DMS79 treated with DMSO at 0.1 percent for 48 hours (cell line): ENCODE measurements at places on chromosomes 5 and 9.

DNA sequence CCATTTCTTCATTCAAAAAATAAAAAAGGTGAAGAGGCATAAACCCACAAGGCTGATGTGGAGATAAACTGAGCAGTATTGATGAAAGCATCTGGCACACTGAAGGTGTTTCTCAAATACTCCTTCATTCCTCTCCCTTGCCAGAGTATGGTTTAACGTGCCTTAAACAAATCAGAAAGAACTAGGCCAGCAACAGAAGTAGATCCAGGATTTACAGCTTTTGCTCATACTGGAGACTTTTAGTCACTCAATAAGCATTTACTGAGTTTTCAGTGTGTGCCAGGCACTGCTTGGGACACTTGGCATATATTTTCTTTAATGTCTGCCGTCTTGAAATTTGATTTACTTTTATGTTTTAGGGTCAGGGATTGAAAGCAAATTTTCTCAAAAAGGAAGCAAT, 53.0 kb downstream of the BNC2 start:
- DNase-seq: no peak

- no peak for DNase-seq
Observed at GRCh38 chr5:150227036-150227435, 37.2 kb downstream of the SLC6A7 start.

GRCh38 chr9:131657940-131658339, 81.9 kb downstream of the RAPGEF1 start:
- no peak for DNase-seq

DNA sequence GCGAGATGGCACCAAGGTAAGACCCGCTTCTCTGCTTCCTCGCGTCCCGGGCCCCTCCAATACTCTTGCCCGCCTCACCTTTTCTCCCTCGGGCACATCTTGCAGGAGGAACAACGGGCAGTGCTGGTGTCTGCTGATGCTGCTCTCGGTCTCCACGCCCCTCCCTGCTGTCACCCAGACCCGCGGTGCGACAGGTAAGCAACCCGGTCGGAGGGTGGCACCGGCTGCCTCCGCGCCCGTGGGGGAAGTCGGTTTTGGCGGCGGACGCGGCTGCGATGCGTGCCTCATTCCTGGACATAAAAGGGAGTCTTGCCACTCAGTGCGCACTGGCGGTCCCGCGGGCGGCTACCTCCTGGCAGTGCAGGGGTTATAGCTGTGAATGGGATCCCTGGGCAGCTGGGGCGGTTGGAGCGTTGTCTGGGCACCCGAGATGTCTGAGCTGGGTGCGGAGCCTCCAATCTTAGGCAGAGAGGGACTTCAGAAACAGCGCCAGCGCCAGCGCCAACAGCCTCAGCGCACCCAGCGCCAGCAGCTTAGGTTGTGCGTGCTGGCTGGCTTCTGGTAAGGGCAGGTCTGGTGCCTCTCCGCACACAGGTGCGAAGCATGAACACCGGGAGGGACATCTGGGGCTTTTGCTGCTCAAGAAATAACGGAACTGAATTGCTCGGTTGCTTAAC, 488 bp downstream of the COL15A1 start:
- DNase-seq: peak; percentile 2

GRCh38 chr5:52956915-52957747, 32.0 kb upstream of the ITGA2 start:
- no peak for DNase-seq

DNA sequence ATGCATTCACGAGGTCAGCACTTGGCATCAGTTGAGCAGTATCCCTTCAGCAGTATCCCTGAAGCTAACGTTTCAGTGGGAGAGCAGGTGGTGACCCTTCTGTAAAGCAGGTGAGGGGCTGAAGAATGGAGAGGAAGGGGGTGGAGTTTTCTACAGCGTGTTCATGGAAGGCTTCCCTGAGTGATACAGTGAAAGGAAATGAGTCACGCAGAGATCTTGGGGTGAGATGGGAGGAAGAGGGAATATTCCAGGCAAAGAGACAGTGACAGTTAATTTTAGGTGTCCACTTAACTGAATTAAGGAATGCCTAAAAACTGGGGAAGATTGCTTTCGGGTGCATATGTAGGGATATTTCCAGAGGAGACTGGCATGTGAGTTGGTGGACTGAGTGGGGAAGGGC, 25.7 kb downstream of the TAS2R1 start:
- no peak for DNase-seq

- no peak for DNase-seq
Observed at GRCh38 chr5:96300976-96301375, 132.1 kb downstream of the PCSK1 start.

DNA sequence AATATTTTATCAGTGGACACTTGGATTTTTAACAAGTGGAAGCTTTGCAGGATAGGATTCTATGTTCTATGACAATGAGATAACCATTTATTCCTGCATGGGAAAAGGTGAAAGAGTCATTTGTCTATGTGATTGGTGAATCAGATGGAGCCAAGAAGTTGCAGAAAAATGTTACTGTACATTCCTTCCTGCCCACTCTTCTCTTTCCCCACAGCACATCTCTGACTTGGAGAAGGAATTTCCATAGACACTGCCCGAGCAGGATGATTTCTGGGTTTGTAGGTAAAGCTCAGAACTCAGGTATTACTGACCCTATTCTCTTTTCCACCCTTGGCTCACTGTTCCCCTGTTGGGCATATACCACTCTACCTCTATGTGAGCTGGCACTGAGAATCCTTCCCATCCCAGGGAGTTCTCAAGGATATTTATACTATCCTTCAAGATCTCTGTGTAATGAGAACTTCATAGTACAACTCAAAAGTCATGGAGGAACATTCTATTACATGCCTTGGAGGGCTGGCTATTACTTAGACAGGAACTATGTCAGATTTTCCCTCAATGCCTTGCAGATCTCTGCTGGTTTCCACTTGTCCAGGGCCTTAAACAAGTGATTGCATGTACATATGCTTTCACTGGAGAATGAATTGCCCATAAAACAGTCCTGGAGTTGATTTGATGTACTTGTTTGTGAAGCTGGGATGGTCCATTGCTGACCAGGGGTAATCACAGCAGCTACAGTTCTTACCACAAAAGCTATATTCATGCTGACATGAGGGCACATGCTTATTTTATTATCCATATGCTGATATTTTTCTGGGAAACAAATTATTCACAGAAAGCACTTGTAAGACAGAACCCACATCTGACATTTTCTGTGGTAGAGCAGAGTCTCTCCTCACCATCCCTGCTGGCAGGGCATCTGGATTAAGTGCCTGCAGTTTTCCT, 24.1 kb downstream of the SLC1A3 start:
- DNase-seq: no peak

DNA sequence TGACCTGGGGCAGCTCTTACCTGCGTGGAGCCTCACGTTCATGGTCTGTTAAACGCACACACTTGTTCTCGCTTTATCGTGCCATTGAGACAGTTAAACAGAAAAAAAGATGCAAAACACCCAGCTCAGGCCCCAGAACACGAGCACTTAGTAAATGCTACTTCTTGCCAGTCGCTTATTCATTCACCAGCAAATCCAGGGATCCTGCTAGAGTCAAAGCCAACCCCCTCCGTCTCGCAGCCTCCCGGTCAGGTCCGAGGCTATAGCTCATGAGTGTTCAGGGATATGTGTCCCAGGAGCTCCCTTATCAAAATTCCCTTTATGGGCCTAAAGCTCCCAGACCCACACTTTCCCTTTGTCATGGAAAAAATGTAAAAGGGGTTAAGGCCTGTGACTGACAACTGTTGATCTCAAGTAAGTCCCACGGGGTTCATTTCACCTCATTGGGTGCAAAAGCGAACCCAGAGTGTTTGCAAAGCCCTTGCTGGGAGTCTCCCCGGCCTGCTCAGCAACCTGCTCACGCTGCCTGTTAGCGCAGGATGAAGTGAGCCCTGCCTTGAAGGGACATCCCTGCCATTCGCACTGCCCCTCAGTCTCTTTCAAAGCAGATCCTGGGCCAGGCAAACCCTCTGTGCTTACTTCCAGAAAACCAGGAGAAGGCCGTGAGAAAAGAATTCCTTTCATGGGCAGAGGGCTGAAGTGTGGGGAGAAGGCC, 40.7 kb downstream of the HRH2 start:
- peak; percentile 37 for DNase-seq

DNA sequence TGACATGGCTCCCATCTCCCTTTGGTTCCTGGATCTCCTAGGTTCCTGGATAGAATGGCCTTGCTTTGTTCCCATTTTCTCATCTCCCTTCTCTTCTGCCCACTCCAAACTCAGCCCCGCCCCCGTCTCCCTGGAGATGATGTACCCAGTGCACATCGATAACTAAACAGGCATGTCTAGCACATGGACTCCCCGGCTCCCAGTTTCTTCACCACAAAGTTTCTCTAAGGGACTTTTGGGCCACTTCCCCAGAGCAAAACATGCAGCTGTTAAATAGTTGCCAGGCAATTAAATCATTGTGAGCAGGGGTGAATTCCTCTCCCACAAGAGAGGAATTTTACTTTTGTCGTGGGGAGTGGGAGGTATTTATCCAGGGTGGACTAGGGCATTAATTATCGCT, 259.0 kb downstream of the GADD45G start:
- DNase-seq: peak; percentile 5

GRCh38 chr9:17402309-17402708, 176.6 kb upstream of the SH3GL2 start:
- DNase-seq: no peak

DNA sequence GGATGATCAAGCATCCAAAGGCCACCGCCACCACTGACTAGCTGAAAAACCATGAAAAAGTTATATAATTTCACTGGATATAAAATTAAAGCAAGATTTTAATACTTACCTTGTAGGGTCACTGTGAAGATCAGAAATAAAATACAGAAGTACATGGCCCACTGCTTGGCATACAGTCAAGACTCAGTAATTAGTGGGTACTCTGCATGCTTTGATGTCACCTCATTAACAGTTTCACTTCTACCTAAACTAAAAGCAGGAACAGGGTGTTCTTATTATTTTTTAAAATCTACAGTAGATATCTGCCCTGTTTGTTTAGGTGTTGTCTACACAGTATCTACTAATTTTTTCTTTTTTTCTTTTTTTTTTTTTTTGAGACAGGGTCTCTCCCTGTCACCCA, 66.4 kb downstream of the NFIB start:
- DNase-seq: no peak

- no peak for DNase-seq
Observed at GRCh38 chr5:109611505-109611904, 78.2 kb upstream of the MAN2A1 start.

DNA sequence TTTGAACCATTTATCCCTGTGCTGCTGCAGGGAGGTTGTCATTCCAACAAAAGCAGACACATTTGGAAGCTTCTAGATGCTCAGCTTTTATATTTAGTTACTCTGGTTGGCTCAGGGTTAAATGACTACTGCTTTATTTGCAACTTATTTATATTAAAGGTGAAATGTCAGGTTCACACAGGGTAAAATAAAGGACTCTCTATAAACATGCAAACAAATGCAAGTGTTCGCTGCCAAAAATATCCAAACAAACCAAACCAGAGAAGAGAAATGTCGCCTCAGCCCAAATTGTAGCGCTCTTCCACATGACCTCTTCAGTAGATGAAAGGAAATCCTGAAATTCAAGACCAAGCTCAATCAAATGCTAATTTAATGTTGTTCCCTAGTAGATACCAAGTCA, 57.0 kb upstream of the LIFR start:
- no peak for DNase-seq

DNA sequence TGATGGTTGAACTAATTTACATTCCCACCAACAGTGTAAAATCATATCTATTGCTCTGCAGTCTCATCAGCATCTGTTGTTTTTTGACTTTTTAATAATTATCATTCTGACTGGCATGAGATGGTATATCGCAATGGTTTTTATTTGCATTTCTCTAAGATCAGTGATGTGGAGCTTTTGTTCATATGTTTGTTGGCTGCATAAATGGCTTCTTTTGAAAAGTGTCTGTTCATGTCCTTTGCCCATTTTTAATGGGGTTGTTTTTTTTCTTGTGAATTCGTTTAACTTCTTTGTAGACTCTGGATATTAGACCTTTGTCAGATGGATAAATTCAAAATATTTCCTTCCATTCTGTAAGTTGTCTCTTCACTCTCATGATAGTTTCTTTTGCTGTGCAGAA, 115.2 kb upstream of the CDH12 start:
- no peak for DNase-seq

GRCh38 chr9:32899181-32899580, 102.2 kb downstream of the APTX start:
- no peak for DNase-seq

- no peak for DNase-seq
Observed at GRCh38 chr5:149940077-149940574, 4.5 kb downstream of the PDE6A start.

- no peak for DNase-seq
Observed at GRCh38 chr9:16787724-16788123, 82.7 kb downstream of the BNC2 start.

GRCh38 chr5:124790895-124791732, 44.7 kb upstream of the ZNF608 start:
- peak; percentile 14 for DNase-seq

DNA sequence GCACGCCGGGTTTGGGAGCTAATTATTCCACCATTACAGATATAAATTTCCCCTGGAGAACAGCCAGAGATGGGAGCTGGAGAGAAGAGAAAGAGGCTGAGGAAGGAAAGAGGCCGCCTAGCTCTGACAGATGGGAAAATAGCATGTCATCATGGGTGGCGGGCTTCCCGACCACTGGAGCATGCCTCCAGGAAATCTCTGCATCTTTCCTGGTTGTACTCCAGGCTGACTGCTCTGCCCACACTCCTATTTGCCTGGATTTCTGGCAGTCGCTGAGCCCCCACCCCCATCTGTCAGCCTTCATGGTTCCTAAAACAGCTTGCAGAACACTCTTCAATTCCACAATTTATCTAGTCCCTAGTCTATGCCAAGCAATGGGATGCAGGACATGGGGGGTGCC, 14.3 kb upstream of the GABRP start:
- peak; percentile 42 for DNase-seq

GRCh38 chr5:96928931-96929708, 6.8 kb upstream of the LNPEP start:
- DNase-seq: no peak

DNA sequence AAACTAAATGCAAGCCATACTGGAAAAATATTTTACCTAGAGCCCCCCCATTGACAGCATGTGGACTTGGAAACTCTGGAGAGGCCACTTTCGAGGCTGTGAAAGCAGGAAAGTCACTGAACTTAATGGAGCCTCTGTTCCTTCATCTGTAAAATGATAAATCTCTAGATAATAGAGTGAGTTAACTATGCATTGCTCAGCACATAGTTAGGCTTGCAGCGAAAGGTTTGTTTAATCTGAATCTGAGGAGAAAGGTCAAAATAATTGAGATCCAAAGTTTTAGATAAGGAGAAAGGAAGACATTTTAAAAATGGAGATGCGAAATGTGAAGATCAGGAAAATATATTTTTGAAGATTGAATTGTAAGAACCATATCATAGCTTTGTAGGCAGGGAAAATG, 4.6 kb downstream of the PCSK5 start:
- no peak for DNase-seq

- no peak for DNase-seq
Observed at GRCh38 chr5:133506181-133506580, 106.2 kb downstream of the FSTL4 start.

GRCh38 chr5:43207601-43208000, 15.6 kb downstream of the NIM1K start:
- DNase-seq: no peak

GRCh38 chr5:170693701-170694100, 89.8 kb upstream of the GABRP start:
- no peak for DNase-seq
